ENCODE measurements at places on chromosomes 1 and 21.

GRCh38 chr1:15220825-15221431, 26.1 kb upstream of the FHAD1 start:
- no peak overlapping the region for H3K4me3 ChIP-seq
- H3K27me3 ChIP-seq: no peaks in the 10 kb centered on the region
- no peak for DNase-seq

DNA sequence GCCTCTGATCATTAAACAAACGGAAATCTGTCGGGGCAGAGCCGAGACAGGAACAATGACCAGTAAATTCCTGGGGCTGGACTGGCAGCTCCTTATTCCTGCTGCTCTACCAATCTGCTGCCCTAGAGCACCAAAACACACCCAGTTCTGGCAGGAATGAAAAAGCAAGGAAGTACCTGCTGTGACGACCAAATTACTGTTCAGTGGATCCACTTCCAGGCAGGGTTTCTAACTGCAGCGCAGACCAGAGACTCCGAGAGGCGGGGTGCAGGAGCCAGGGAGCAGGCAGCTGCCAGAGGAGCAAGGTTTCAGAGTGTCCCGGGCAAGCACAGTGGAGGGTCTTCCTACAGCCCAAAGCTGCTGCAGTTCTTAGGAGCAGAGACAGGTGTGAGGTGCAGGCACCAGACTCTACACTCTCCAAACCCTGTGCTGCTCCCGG, 32.4 kb downstream of the KANK4 start:
- no peaks in the 10 kb centered on the region for H3K27me3 ChIP-seq
- H3K27ac ChIP-seq: no peak overlapping the region
- H3K36me3 ChIP-seq: no peaks in the 10 kb centered on the region
- H3K4me3 ChIP-seq: peak overlapping the region; percentile 11

- H3K36me3 ChIP-seq: no peaks in the 10 kb centered on the region
- no peaks in the 10 kb centered on the region for H3K27me3 ChIP-seq
- no peak overlapping the region for H3K4me3 ChIP-seq
- H3K4me1 ChIP-seq: peaks cover 31% of the 10 kb centered on the region
Measured at GRCh38 chr1:59446257-59446901, 149.5 kb downstream of the FGGY start.

GRCh38 chr1:206658264-206658980, 23.1 kb downstream of the DYRK3 start:
- no peak for DNase-seq
- H3K27me3 ChIP-seq: peaks cover 8% of the 10 kb centered on the region
- no peak overlapping the region for H3K27ac ChIP-seq
- H3K4me1 ChIP-seq: peaks cover 8% of the 10 kb centered on the region
- H3K4me3 ChIP-seq: no peak overlapping the region
- H3K36me3 ChIP-seq: no peaks in the 10 kb centered on the region

DNA sequence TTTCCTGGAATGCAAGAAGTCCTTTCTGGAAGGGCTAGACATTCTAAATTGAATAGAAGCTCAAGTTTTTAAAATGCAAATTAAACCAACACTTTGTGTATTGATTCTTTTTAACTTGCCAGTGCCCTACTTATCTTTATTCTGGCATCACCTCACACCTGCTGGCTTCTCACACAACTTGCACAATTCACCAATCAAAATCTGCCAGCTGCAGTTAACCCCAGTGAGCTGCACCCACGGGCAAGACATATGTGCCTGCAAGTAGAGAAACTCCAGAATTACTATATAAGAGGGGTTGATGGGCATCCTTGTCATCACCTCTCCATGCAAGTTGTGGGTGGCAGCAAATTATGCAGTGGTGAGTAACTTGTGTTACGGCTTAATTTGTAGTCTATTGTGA, 11.7 kb upstream of the PLPPR4 start:
- H3K4me3 ChIP-seq: no peak overlapping the region
- no peaks in the 10 kb centered on the region for H3K27me3 ChIP-seq
- no peaks in the 10 kb centered on the region for H3K36me3 ChIP-seq
- no peaks in the 10 kb centered on the region for H3K4me1 ChIP-seq

DNA sequence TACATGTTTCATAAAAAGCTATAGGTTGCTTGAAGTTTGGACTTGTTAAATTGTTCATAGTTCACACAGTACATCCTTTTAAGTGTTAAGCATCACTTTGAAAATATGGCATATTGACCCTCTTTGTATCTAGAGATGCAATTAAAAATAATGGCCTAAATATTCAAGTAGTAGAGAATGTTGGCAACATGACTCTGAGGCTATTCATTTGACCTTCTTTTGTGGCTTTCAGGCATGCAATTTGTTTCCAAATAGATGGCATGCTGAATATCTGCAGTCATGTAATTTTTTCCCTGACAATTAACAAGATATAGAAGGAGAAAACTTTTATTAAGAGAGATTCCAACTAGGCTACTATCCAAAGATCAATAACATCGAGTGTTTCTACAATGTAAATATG, 230.5 kb upstream of the ZRANB2 start:
- DNase-seq: no peak
- no peak overlapping the region for H3K27ac ChIP-seq
- H3K36me3 ChIP-seq: no peaks in the 10 kb centered on the region
- no peaks in the 10 kb centered on the region for H3K4me1 ChIP-seq
- H3K27me3 ChIP-seq: no peaks in the 10 kb centered on the region

GRCh38 chr1:77504986-77505385, 177.5 kb downstream of the ZZZ3 start:
- DNase-seq: no peak
- no peak overlapping the region for H3K27ac ChIP-seq
- no peaks in the 10 kb centered on the region for H3K4me1 ChIP-seq
- no peak overlapping the region for H3K4me3 ChIP-seq
- no peaks in the 10 kb centered on the region for H3K36me3 ChIP-seq

DNA sequence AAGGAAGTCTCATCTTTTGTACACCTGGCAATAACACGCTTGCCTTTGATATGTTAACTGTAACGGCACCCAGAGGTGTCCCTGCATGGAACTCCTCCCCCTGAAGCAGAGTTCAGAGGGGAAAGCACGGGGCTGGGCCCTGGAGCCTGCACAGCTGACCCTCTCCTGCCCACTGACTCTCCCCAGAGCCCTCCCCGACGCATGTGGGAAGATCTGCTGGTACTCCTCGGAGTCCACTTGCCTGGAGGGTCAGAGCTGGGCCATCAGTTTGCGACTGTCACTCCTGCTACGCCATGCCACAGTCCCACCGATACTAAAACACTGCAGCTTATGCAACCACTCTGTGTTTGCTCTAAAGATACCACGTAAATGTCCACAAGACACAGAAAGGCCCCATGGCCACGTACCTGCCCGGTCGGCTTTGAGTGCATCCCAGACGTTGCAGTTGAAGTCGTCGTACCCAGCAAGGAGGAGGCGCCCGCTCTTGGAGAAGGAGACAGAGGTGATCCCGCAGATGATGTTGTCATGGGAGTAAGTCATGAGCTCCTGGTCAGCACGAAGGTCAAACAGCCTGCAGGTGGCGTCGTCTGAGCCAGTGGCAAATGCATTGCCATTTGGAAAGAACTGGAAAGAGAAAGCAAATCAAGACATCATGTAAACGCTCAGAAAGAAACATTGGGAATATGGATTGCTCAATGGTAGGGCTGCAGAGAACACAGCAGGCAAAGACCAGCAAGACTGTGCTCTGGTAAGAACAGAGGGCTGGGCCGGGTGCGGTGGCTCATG, 10.6 kb upstream of the NADK start:
- no peak overlapping the region for H3K27ac ChIP-seq
- DNase-seq: no peak
- no peaks in the 10 kb centered on the region for H3K27me3 ChIP-seq
- H3K36me3 ChIP-seq: peaks cover 53% of the 10 kb centered on the region
- H3K4me3 ChIP-seq: no peak overlapping the region

- H3K4me3 ChIP-seq: no peak overlapping the region
- no peaks in the 10 kb centered on the region for H3K4me1 ChIP-seq
- H3K36me3 ChIP-seq: no peaks in the 10 kb centered on the region
- no peak for DNase-seq
- H3K27ac ChIP-seq: no peak overlapping the region
Measured at GRCh38 chr1:37631036-37631435, 3.7 kb downstream of the RSPO1 start.

DNA sequence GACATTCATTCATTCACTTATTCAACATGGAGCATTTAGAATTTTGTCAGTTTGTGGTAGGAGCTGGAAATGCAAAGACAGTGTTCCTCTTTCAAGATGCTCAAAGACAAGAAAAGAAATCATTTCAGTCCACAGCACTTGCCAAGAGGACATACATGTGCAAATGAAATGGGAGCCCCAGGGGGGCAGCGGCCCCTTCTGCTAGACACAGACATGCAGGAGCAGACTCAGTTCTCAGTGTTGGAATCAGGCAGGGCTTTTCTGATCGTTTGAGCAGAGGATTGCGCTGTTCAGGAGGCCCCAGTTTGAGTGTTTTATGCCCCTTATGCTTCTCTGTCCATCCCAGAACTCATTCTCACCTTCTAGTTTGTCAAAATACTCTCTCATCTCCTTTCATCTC, 35.6 kb upstream of the VASH2 start:
- H3K27me3 ChIP-seq: no peaks in the 10 kb centered on the region
- DNase-seq: no peak
- no peaks in the 10 kb centered on the region for H3K36me3 ChIP-seq
- H3K27ac ChIP-seq: no peak overlapping the region

- no peak for DNase-seq
- peaks cover 11% of the 10 kb centered on the region for H3K27me3 ChIP-seq
- no peak overlapping the region for H3K27ac ChIP-seq
- H3K4me1 ChIP-seq: no peaks in the 10 kb centered on the region
- no peak overlapping the region for H3K4me3 ChIP-seq
Measured at GRCh38 chr1:30014031-30014430, 709.4 kb downstream of the MATN1 start.

DNA sequence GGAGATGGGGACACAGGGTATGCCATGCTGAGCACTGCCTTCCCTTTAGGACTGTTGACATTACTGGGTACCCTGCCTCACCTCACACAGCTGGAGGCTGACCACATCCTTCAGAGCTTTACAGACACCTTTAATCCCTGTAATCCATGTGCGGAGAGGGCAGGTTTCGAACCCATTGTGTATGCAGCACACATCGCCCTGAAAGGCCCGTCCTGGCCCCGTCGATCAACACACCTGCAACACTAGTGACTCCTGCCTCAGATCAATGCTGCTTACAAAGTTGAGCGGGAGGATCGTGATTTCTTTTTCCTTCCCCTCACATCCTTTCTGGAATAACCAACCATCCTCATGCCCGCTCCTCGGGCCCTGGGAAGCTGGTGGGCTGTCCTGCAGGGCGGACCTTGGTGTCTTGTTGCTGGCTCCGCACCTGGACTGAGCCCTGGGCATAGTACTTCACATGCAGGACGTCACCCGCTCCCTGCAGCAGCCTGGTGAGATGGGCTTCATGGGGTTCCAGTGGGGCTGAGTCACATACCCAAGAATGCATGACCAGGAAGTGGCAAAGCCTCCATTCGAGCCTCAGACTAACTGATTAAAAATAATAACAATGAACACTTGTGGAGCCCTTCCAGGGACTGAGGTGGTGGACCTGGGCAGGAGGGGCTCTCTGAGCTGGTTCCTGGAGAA, 403.6 kb downstream of the PTPRU start:
- no peaks in the 10 kb centered on the region for H3K36me3 ChIP-seq
- peaks cover 23% of the 10 kb centered on the region for H3K4me1 ChIP-seq
- no peak for DNase-seq
- peak overlapping the region; percentile 32 for H3K27ac ChIP-seq
- no peaks in the 10 kb centered on the region for H3K27me3 ChIP-seq
- no peak overlapping the region for H3K4me3 ChIP-seq

- no peaks in the 10 kb centered on the region for H3K36me3 ChIP-seq
- H3K27ac ChIP-seq: no peak overlapping the region
- no peak overlapping the region for H3K4me3 ChIP-seq
- H3K4me1 ChIP-seq: no peaks in the 10 kb centered on the region
Measured at GRCh38 chr1:56225964-56226815, 353.2 kb downstream of the PLPP3 start.

GRCh38 chr21:34615487-34615814, 538 bp upstream of the RCAN1 start:
- no peaks in the 10 kb centered on the region for H3K4me1 ChIP-seq
- H3K4me3 ChIP-seq: peak overlapping the region; percentile 80
- H3K27me3 ChIP-seq: no peaks in the 10 kb centered on the region
- peak overlapping the region; percentile 32 for H3K27ac ChIP-seq
- DNase-seq: no peak
- no peaks in the 10 kb centered on the region for H3K36me3 ChIP-seq

DNA sequence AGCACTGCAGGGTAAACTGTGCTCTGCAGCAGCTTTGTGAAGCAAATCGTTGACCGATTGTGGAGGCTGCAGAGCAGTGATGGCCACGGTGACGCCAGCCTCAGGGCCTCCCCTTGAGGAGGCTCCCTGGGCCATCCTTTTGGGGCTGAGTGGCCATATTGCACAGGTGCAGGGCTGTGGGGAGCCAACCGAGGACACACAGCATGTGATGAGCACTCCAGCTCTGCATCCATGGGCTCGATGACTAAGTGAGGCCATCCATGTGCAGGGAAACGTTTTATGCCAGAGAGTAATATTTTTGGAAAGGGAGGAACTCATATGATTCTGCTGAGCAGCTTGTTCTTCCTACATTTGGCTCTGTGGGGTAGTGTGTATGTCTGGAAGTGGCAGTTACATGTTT, 24.6 kb downstream of the KCNK1 start:
- no peak overlapping the region for H3K4me3 ChIP-seq
- H3K36me3 ChIP-seq: peaks cover 7% of the 10 kb centered on the region
- no peaks in the 10 kb centered on the region for H3K4me1 ChIP-seq
- no peak overlapping the region for H3K27ac ChIP-seq

GRCh38 chr1:153932156-153933131, 9.7 kb upstream of the GATAD2B start:
- H3K27me3 ChIP-seq: no peaks in the 10 kb centered on the region
- peaks cover 23% of the 10 kb centered on the region for H3K36me3 ChIP-seq

DNA sequence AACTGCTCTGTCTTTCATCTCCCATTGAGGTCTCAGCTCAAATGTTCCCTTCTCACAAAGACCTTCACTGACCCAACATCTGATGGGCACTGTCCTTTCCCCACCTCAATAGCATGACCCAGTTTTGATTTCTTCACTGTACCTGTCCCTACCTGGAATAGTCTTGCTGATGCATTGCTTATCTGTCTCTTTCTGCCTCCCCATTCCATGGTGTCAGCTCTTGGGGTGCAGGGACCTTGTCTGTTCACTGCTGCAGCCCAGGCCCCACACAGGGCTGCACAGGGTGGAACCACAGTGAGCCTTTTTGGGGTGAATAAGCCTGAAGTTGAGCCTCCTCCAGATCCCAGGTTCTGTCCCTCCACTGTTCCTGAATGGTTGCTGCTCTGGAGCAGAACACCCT, 414.9 kb downstream of the PTPRU start:
- no peaks in the 10 kb centered on the region for H3K36me3 ChIP-seq
- H3K27ac ChIP-seq: no peak overlapping the region
- H3K4me1 ChIP-seq: peaks cover 10% of the 10 kb centered on the region
- no peak overlapping the region for H3K4me3 ChIP-seq
- peaks cover 3% of the 10 kb centered on the region for H3K27me3 ChIP-seq
- DNase-seq: no peak

GRCh38 chr1:67953301-67953700, 97.1 kb downstream of the DIRAS3 start:
- no peaks in the 10 kb centered on the region for H3K36me3 ChIP-seq
- no peaks in the 10 kb centered on the region for H3K4me1 ChIP-seq
- H3K27me3 ChIP-seq: no peaks in the 10 kb centered on the region
- DNase-seq: no peak
